ENCODE measurements at places on chromosomes 1 and 21.

GRCh38 chr1:119547805-119548204, 40.8 kb downstream of the HSD3B1 start:
- no peak for DNase-seq

- DNase-seq, result no peak
Measured at GRCh38 chr1:219744652-219745469, 132.0 kb upstream of the ZC3H11B start.

- no peak for DNase-seq
Measured at GRCh38 chr1:7826363-7826762, 26.5 kb downstream of the UTS2 start.

- DNase-seq, result no peak
Measured at GRCh38 chr1:188350104-188350503, 1521.4 kb downstream of the PLA2G4A start.

GRCh38 chr1:230875370-230875769, 7.0 kb upstream of the C1orf198 start:
- no peak for DNase-seq

DNA sequence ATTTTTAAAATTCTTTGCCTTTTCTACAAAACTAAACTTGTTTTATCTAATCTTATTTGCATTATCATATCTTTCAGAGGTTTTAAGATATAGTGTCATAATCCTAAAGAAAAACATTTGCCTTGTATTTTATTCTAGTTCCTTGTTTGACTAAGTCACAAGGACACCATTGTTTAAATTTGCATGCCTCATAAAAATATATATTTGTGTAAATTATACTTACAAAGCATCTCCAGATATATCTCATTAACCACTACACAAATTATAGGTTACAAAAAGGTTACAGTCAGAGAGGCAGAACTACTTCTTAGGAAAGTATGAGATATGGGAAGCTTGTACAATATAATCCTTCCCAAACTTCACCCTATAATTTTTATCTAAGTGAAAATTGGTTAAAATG, 4.2 kb upstream of the RGS13 start:
- no peak for DNase-seq

DNA sequence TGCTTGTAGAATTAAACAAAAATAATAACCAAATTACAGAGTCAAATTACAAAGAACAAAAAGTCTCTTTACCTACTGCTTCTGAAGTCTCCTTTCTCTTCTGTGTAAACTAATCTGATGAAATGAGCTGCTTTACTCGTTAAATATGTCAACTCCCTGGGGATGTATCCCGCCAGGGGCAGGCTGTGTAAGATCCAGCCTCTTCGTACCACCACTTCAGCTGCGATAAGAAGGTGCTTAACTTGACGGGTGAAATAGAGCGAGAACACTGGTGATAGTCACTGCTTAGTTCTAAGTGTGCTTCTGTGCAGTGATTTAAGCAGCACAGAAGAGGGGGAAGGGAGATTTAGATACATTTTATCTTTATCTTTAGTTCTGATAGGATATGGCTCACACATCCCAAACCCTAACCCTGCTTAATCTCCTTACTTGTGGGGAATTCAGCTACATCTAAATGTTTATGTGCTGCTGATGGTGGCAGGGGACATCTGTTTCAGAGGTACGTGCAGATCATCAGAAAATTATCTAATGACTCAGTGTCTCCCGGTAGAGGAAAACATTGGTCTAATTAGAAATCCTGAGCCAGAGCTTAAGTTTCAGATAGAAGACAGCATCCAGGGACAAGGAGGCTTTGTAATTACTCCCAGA, 46.0 kb downstream of the RHOU start:
- no peak for DNase-seq

DNA sequence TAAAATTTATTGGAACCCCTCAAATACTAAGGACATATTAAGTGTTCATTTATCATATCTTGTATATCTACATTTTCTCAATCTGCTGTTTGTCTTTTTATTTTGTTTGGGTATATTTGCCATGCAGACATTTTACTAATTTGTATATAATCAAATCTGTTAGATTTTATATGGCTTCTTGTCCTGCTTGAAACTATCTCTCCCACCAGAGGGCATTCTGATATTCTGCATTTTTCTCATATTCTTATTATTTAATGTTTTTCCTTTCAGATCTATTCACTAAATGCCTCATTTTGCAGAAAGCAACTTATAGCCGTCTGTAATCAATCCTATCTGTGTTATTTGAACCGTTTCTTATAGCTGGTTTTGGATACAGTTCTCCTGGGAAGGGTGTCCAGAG, 745.5 kb downstream of the LRRIQ3 start:
- DNase-seq, result no peak

- no peak for DNase-seq
Measured at GRCh38 chr21:40850071-40850470, 3.1 kb upstream of the DSCAM start.

- DNase-seq, result no peak
Measured at GRCh38 chr1:228778466-228778865, 43.2 kb downstream of the RHOU start.

DNA sequence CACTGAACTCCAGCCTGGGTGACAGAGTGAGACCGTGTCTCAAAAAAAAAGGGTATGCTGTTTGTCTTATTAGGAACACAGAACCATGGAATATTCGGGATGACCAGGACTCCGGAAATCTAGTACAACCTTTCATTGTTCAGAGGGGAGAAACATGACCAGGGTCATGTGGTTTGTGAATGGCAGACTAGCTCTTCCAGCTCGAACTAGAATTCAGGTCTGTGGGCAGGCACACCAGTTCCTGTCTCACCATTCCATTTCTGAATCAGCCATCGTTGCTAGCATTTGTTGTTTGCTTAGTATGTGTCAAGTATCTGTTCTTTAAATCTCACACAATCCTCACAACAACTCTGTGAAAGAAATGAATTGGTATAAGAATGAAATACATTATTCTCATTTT, 50.9 kb downstream of the MDM4 start:
- no peak for DNase-seq

- no peak for DNase-seq
Measured at GRCh38 chr1:205191622-205192021, 19.9 kb downstream of the DSTYK start.

DNA sequence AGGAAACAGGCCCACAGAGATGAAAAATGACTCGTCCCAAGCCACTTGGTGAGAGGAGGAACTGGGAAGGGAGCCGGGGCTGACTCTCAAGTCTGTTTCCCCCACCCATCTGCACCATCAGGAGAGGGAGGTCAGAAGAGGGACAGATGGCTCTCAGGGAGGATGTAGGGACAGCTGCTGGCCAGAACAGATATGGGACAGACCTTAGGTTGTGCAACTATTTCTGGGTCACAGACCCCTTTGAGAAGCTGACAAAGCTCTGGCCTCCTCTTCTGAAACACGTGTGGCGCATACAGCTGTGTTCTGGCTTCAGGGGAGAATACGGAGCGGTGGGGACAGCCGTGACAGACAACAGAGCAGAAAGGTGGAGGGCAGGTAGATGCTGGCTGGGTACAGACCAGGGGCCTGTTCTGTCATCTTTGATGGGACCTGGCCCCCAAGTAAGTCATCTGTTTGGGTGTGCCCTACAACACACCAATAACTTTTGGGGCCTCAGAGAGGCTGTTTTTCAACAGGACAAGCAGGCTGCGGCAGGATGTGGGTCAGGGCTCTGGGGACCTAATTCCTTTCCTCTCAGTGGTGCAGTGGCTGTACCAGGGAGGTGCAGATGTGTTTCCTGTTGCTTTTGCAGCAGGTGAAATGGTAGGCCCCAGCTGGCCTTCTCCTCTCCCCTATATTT, 7.3 kb downstream of the SH3BGRL3 start:
- DNase-seq, result peak; percentile 71

GRCh38 chr1:181391301-181391900, 91.9 kb upstream of the CACNA1E start:
- DNase-seq, result no peak

DNA sequence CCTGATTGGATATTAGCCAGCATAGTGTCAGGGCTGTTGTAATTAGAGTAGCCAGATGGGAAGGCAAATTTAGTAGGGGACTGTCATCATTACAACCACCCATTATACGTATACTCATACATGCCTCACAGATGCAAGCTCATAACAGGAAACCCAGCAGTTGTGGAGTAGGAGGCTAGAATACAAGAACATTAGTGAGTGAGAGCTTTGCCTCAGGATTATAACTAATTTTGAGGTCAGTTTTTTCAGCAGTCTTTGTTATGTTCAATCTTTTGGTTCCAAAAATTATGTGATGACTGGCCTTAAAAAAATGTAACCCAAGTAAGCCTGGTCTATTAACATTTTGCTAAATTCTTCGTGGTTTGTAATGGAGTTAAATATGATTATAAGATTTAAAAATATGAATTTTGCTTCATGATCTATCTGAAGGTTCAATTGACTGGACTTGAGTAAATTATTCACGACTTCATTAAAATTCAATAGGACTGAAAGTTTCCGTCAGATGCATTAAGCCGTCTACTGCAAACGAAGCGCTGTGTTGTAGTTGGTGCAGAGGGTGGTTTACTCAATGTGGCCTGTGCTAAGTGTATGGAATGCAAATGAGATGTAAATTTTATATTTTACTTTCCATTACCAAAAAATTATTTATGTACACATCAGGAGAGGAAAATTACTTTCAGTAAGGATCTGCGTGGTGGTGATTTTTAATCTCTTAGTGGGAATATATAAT, 48.8 kb downstream of the KCNK1 start:
- no peak for DNase-seq

DNA sequence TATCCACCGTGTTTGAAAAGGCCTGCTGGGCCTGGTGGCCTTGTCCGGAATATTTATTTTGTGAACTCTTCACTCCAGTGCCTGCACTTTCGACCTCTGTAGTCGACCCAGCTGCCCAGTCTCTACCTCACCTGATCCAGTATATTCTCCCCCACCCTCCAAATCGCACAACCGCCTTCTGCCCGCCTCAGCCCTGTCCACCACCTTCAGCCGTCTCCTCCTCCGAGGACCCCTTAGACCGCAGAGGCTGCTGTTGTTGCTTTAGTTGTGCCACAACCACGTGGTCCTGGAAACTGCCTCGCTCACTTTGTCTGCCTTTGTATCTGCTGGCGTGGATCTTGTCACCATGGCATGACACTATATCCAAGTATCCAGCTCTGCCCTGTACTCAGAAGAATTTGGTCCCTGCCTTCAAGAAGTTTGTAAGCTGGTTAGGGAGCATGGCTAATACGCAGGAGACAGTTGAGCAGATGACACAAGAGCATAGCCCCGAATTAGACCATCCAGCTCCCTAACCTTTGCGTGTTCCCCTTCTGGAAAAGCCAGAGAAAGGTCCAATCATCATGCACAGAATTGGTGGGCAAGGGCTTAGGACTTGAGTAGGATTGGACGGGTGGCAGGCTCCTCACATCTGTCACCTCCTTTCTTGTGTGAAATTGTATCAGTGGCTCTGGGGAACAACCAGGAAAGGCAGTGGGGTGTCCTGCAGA, 1.5 kb downstream of the PHGDH start:
- no peak for DNase-seq

DNA sequence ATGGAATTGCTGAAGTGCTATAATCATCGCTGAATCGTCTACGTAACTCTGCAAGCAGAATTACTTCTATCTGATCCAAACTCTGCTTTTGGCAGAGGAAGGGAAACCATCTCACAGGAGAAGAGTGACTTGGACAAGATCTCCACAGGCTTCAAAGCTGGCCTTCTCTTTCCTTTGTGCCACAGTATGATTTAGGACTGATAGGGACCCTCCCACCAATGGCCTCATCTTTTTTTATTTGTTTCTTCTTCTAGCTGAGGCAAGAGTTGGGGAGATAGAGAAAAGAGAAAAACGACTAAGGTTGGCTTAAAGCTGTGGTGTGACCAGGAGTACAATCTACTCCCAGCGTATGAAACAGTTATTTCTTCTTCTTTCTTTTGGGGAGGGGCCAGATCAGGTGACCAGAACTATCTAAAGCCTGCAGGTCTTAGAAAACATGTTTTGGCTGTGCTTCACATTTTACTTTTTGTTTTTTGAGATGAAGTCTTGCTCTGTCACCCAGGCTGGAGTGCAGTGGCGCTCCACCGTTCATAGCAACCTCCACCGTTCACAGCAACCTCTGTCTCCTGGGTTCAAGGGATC, 35.0 kb downstream of the ZNF496 start:
- no peak for DNase-seq

DNA sequence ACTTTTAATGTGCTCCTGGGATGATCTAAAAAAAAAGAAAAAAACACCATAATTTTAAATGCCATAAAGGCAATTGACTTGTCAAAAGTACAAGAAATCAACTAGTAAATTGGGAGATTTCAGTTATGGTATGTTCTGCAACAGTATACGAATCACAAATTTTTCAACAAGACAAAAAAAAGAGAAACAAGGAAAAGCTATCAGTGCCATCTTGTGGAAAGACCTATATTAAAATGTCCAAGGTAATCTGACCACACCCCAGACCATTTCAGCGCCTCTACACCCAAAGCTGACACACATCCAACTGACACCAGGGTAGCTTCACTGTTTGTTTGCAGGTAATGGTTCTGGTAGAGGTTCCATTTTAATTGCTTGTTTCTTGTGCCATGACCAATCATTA, 5.0 kb upstream of the DUSP23 start:
- DNase-seq, result no peak

GRCh38 chr1:172686143-172686542, 27.2 kb downstream of the FASLG start:
- no peak for DNase-seq

- DNase-seq, result no peak
Measured at GRCh38 chr1:47227341-47228232, 4.4 kb downstream of the TAL1 start.

GRCh38 chr1:10793129-10793651, 3.3 kb downstream of the CASZ1 start:
- no peak for DNase-seq

DNA sequence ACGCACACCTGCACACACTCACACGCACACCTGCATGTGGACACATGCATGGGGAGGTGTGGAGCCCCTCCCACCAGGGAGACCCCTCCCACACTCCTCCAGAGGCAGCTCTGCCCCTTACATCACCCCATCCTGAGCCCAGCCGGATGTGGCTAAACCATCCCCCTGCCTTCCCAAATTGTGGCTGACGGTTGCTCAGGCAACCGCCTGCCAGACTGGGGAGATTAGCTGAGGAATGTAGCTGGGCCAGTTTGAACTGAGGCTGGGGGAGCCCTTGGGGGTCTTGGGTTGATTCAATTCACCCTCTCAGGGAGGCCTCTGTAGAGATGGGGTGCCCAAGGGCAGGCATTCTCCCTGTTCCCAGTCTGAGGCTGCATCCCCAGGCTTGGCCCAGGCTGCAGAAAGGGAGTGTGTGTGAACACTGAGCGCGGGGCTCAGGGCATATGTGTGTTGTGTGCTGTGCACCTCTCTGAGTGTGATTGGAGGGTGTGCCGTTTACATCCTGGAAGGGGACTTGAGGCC, 12.9 kb downstream of the PTPRU start:
- no peak for DNase-seq

- no peak for DNase-seq
Measured at GRCh38 chr1:147768101-147768500, 7.7 kb upstream of the GJA5 start.

- no peak for DNase-seq
Measured at GRCh38 chr21:20998886-20999285, 677 bp downstream of the NCAM2 start.

DNA sequence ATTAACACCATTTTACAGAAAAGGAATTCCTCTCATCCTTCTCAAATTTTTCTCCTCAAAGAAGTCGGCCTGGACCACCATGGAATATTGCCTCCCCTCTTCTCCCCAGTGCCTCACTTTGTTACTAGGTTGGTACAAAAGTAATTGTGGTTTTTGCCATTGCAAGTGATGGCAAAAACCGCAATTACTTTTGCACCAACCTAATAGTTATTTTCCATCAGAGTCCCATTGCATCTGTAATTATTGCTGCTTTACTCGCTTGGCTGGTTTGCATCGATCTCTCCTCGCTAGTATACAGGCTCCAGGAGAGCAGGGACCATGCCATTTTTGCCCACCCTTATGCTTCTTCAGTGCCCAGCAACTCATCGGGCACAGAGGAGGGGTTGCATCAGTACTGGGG, 963 bp upstream of the C1orf94 start:
- no peak for DNase-seq

Data from activated CD4-positive, alpha-beta T cell treated with anti-CD3 and anti-CD28 coated beads, Interleukin-2, amount 50 U/mL, for 1 hour (primary cell).